Liver (tissue), 10 donors: ENCODE measurements at places on chromosomes 3 and 15. TPM values are rescaled to one million over a fixed set of nuclear protein-coding genes. Genes with fewer than 3 reads are reported as not detected.

DNA sequence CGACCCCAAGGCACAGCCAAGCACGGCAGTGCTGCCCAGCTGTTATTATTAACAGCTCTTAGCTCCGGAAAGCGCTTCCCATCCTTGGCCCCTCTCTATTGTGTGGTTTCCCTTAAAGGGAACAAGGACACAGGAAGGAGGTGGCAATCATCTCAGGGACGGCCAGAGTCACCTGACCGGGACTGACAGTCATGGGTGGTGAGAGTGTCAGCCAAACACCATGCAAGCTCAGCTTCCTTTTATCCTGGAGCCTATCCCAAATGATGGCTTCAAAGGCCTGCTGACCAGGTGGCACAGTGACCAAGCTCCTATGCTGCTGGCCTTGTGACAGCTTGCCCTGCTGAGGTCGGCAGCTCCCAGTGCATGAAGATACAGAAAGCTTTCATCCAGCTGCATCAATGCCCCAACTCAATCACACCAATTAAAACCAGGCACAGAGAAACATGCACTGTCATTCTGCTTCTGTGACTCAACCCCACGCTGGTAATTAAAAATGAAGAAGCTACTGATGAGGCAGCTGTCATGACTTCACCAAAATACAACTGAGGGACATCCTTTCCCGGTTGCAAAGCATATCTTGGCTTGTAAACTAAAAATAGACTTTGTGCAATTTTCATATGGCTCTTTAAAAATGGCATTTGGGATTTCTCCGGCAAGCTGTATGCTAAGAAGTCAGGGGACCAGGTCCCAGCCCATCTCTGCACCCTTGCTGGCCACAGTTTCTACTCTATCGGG, 34.0 kb downstream of the PCSK6 start:
- H3K4me1 ChIP-seq: peaks cover 84% of the 10 kb centered on the region
- peak overlapping the region; percentile 58 for H3K27ac ChIP-seq
- no peaks in the 10 kb centered on the region for H3K36me3 ChIP-seq
- H3K4me3 ChIP-seq: no peak overlapping the region
- no peak for DNase-seq

GRCh38 chr3:77377717-77378116, 337.8 kb downstream of the ROBO2 start:
- H3K27me3 ChIP-seq: no peaks in the 10 kb centered on the region
- H3K36me3 ChIP-seq: no peaks in the 10 kb centered on the region
- no peaks in the 10 kb centered on the region for H3K4me1 ChIP-seq
- no peak overlapping the region for H3K4me3 ChIP-seq
- no peak overlapping the region for H3K27ac ChIP-seq

GRCh38 chr3:189041482-189042090, 130.2 kb upstream of the TPRG1 start:
- peaks cover 11% of the 10 kb centered on the region for H3K36me3 ChIP-seq
- H3K4me1 ChIP-seq: no peaks in the 10 kb centered on the region
- no peak for DNase-seq
- no peak overlapping the region for H3K27ac ChIP-seq

DNA sequence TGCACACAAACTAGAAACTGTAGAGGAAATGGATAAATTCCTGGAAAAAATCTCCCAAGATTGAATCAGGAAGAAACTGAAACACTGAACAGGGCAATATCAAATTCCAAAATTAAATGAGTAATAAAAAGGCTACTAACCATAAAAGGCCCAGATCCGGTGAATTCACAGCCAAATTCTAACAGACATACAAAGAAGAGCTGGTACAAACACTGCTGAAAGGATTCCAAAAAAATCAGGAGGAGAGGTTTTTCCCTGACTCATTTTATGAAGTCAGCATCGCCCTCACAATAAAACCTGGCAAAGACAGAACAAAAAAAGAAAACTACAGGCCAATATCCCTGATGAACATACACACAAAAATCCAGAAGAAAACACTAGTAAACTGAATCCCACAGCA, 462.4 kb upstream of the THBS1 start:
- H3K27ac ChIP-seq: no peak overlapping the region
- H3K4me1 ChIP-seq: no peaks in the 10 kb centered on the region
- no peak overlapping the region for H3K4me3 ChIP-seq

GRCh38 chr3:108328821-108329486, 32.6 kb downstream of the HHLA2 start:
- no peaks in the 10 kb centered on the region for H3K36me3 ChIP-seq
- no peaks in the 10 kb centered on the region for H3K27me3 ChIP-seq
- no peak overlapping the region for H3K27ac ChIP-seq

Gene TMC3
- total RNA-seq: not detected

GRCh38 chr15:89184357-89184756, 37.0 kb downstream of the RLBP1 start:
- H3K4me1 ChIP-seq: peaks cover 43% of the 10 kb centered on the region
- H3K27me3 ChIP-seq: no peaks in the 10 kb centered on the region
- no peak for DNase-seq
- peaks cover 4% of the 10 kb centered on the region for H3K36me3 ChIP-seq
- no peak overlapping the region for H3K4me3 ChIP-seq
- peak overlapping the region; percentile 65 for H3K27ac ChIP-seq

DNA sequence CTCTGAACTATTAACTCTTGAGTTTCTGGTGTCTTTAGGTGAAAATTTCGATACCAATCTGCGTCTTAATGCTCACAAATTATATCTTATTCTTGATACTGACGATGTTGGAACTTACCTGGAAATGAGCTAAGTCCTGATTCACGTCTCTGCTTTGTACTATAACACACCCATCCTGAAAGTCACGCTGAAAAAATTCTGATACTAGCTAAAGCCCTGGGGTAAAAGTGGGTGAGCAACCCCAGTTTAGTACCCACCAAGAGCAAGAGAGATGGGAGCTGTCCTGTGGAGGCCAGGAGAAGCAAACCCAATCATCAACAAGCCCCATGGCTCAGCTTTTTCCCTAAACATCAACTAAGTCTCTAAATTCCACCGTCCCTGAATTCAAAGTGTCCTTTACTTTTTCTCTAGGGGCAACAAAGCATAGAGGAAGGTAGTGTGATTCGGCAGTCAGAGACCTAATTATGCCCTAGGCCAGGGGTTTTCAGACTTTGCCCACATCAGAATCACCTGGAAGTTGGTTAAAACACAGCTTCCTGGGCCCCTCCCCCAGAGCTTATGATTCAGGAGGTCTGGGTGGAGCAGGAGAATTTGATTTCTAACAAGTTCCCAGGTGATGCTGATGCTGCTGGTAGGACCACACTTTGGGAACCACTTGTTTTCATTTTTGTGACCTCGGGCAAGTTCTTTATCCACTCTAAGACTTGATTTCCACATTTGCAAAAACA, 90.2 kb downstream of the OSBPL10 start:
- peaks cover 2% of the 10 kb centered on the region for H3K27me3 ChIP-seq
- H3K4me3 ChIP-seq: no peak overlapping the region
- H3K27ac ChIP-seq: no peak overlapping the region
- no peaks in the 10 kb centered on the region for H3K4me1 ChIP-seq
- no peak for DNase-seq
- H3K36me3 ChIP-seq: no peaks in the 10 kb centered on the region

GRCh38 chr3:189212681-189213080, 40.9 kb downstream of the TPRG1 start:
- no peak overlapping the region for H3K4me3 ChIP-seq
- H3K27ac ChIP-seq: no peak overlapping the region
- DNase-seq: no peak

GRCh38 chr3:28077572-28077971, 163.8 kb upstream of the CMC1 start:
- H3K27me3 ChIP-seq: no peaks in the 10 kb centered on the region
- no peaks in the 10 kb centered on the region for H3K4me1 ChIP-seq
- DNase-seq: no peak
- no peak overlapping the region for H3K27ac ChIP-seq
- no peaks in the 10 kb centered on the region for H3K36me3 ChIP-seq
- H3K4me3 ChIP-seq: no peak overlapping the region

Gene TAGLN3
- total RNA-seq: not detected

- H3K4me3 ChIP-seq: peak within 1 kb of the TSS; percentile 47
- H3K27me3 ChIP-seq: peaks cover 9% of the 10 kb centered on the region
- peak within 1 kb of the TSS; percentile 49 for H3K27ac ChIP-seq
- no peaks in the 10 kb centered on the region for H3K36me3 ChIP-seq
These were observed at the start of gene LRRK1 for GRCh38 chr15:100918690-100919480. TSS of gene LRRK1 (plus strand) at chr15:100919357. CDS start at chr15:100924633, 5,276 bp downstream.

DNA sequence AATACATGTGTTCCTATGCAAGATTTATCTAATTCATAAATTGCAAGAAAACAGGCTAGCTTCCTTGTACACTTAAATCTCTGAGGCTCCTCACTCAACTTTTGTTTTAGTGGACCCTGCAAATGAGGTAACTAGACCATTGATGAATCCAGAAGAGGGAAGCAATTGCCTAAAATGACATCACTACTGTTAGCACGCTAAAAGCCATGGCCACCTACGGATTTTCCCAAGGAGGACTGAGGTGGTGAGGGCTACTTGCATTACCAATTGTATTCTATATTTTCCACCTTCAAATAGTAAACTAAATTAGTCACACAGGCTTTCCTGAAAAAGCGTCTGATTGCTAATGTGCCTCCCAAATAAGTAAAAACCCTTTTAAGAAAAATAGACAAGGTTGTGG, 140.7 kb downstream of the GADL1 start:
- no peak overlapping the region for H3K4me3 ChIP-seq
- no peaks in the 10 kb centered on the region for H3K4me1 ChIP-seq
- H3K27ac ChIP-seq: no peak overlapping the region
- no peaks in the 10 kb centered on the region for H3K36me3 ChIP-seq
- no peaks in the 10 kb centered on the region for H3K27me3 ChIP-seq
- no peak for DNase-seq

Gene FAH
- total RNA-seq: 42.1 TPM

DNA sequence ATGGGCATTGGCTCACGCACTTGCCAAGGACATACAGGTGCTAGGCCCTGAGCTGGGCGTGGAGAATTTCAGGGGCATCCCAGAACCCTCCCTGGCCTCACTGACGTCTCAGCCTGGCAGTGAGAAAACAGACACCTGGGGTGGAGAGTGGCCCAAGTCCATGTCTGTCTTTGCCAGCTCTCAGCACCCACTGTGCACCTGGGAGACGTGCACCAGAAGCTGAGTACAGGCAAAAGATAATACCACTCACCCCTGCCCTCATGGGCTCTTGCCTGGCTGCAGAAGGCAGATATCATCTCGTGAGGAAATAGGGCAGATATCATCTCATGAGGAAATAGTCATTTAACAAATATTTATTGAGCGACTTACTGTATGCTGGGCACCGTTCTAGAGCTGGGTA, 8.0 kb downstream of the LOXL1 start:
- no peaks in the 10 kb centered on the region for H3K27me3 ChIP-seq
- DNase-seq: no peak

- no peaks in the 10 kb centered on the region for H3K27me3 ChIP-seq
- H3K4me3 ChIP-seq: no peak overlapping the region
- DNase-seq: no peak
- H3K27ac ChIP-seq: no peak overlapping the region
- H3K36me3 ChIP-seq: peaks cover 4% of the 10 kb centered on the region
These were observed 2.3 kb downstream of the RNF7 start for GRCh38 chr3:141740349-141740748.

Gene GOLGA8J
- 0.25 TPM for total RNA-seq

DNA sequence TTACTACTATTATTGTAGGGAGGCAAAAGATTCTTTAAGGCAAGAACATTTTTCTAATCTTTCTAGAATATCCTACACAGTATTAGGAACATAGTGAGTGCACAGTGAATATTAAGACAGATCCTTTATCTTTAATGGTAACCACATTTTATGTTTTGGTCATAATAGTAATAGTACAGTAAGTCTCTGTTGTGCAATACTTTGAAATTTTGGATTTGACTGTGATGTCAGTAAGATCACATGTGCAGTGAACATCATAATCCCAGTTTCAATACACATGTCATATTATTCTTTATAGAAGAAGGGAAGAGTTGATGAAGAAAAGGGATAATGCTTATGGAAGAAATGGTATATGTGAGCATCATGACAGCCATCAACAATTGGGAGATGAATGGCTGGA, 10.7 kb downstream of the STT3B start:
- no peak overlapping the region for H3K27ac ChIP-seq
- no peak overlapping the region for H3K4me3 ChIP-seq
- no peaks in the 10 kb centered on the region for H3K27me3 ChIP-seq
- H3K36me3 ChIP-seq: no peaks in the 10 kb centered on the region

Gene CIP2A
- 44.9 TPM for total RNA-seq

Gene ARHGEF26
- total RNA-seq: 1.4 TPM

DNA sequence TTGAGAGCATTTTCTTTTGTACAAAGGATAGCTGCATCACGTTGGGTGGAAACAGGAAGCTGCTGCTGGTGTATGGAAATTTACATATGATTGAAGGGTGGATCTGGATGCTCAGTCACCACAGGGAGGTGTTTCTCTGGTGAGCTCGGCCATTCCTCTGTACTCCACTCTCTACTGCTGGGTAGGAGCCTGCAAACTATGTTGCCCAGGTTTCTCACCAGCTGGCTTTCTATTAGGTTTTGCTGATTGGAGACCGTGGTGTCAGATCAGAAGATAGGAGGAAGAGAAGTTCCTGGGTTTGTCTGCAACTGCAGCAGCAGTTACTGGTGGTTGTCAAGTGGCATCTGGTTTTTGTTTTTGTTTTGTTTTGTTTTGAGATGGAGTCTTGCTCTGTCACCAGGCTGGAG, 61.7 kb downstream of the TAMM41 start:
- no peak for DNase-seq
- peaks cover 11% of the 10 kb centered on the region for H3K36me3 ChIP-seq
- H3K27me3 ChIP-seq: no peaks in the 10 kb centered on the region
- no peak overlapping the region for H3K4me3 ChIP-seq

DNA sequence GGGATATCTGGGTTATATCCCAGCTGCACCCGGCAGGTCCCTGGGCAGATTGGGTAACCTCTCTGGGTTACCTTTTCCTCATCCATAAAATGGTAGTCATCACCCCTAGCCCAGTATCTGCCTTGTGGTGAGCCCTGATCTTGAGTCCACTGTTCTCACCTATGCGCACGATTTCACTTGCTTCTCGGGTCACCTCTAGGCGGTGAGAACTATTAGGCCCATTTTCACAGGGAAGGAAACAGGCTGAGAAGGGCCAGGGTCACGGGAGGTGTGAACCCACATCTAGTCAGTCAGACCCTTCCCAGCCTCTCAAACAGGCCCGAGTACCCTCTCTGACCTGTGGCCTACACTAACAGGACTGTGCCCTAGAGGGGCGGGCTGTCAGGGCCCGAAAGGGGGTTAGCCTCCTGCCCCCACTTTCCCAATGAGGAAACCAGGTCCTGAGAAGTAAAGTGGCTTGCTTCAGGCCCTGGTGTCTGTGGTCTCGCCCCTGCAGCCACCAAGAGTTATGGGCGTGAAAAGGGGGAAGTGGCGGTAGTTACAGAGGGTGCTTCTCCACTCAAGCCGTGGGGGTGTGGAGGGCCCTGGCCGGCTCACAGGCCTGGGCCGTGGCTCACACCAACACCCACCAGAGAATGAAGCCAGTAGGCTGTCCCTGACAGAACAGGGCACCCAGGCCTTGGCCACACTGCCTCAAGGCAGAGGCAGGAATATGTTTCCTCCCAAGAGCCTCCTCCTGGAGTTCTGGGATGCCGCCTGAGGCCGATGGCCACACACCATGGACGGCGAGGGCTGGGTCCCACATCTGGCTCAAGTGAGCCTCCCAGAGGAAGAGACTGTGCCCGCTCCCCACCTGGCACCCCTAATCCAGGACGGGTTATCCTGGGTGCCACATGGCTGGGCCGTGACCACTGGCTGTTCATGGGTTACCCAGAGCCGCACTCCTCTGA, 19.5 kb downstream of the PSTPIP1 start:
- H3K4me3 ChIP-seq: no peak overlapping the region

Gene ASB14
- not detected for total RNA-seq
